ENCODE measurements at places on chromosomes 1 and 21. TPM values are rescaled to one million over a fixed set of nuclear protein-coding genes. Genes with fewer than 3 reads are reported as not detected.

GRCh38 chr21:35405981-35406380 is 356.9 kb upstream of the RUNX1 start:
- no peaks in the 10 kb centered on the region for H3K27me3 ChIP-seq
- no peak overlapping the region for H3K4me3 ChIP-seq
- H3K4me1 ChIP-seq = no peaks in the 10 kb centered on the region
- DNase-seq = no peak
- no peaks in the 10 kb centered on the region for H3K36me3 ChIP-seq

DNA sequence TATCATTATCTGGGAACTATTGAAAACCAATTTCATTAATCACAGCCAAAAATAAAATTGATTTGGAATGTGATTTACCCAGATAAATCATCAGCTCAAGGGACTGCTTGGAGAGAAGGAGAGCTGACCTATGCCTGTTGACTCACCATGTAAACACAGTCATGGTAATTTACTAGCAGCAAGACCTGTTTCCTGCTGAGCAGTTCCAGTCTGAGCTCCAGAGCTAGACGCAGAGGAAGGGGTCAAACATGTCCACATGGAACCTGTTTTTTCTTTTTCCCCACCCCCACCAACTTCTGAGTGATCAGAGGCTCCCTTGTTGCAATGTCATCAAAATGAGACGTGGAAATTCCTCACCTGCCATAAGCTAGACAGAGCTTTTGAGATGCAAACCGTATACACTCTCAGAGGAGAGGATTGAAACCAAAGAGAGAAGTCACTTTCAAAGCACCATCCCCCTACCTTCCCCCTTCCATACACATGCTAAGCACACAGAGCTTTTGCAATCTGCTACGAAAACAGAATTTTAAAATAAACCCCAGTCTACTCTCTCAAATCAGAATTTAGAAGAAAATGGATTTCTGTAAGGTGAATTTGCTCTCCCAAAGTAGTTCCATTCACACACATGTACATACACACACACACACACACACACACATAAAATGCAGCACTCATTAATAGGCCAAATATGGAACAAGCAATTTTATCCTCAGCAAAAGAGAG is 55.9 kb upstream of the PTGFRN start:
- no peak overlapping the region for H3K27ac ChIP-seq
- no peak for DNase-seq
- H3K4me1 ChIP-seq = peaks cover 18% of the 10 kb centered on the region
- no peak overlapping the region for H3K4me3 ChIP-seq
- H3K27me3 ChIP-seq = no peaks in the 10 kb centered on the region

DNA sequence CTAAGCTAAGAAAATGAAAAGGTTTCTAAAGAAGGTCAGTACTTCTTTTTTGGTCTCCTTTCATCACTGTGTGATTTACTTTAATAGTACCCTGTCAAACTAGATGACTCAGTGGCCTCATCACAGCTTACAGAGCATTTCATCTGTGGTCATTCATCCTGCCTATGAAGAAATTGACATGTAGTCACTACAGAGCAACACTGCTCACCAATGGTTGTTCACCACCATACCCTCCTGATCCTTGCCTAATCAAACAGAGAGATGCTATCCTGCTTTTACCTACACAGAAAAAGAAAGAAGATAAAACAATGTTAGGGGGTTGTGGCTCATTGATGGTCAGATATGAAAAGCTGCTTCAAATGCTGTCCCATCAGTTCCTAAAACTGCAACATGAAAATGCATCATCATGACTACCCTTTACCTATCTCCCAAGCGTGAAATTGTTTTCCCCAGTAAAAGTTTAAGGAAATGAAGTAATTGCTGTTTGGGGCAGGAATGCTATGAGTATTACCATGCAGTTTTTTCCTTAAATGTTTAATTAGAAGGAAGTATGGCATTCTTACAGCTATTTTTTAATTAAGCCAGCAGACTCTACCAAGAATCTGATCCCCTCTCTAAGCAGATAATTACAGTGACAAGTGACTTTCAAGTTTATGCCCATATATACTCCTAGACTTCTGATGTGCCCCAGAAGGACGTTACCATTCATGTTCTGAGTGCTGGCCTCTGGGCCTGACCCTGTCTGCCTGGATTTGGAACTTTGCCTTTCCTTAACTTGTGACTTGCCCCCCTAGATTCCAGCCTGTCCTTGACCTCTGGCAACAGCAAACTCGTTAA is 46.1 kb upstream of the FBXO28 start:
- no peak overlapping the region for H3K27ac ChIP-seq
- DNase-seq = no peak
- no peaks in the 10 kb centered on the region for H3K36me3 ChIP-seq
- H3K27me3 ChIP-seq = no peaks in the 10 kb centered on the region
- H3K4me3 ChIP-seq = no peak overlapping the region

- H3K27ac ChIP-seq = no peak overlapping the region
- no peaks in the 10 kb centered on the region for H3K36me3 ChIP-seq
- no peak for DNase-seq
- H3K27me3 ChIP-seq = no peaks in the 10 kb centered on the region
- H3K4me1 ChIP-seq = no peaks in the 10 kb centered on the region
These were observed 81.2 kb downstream of the SMYD3 start for GRCh38 chr1:246425895-246426294.

DNA sequence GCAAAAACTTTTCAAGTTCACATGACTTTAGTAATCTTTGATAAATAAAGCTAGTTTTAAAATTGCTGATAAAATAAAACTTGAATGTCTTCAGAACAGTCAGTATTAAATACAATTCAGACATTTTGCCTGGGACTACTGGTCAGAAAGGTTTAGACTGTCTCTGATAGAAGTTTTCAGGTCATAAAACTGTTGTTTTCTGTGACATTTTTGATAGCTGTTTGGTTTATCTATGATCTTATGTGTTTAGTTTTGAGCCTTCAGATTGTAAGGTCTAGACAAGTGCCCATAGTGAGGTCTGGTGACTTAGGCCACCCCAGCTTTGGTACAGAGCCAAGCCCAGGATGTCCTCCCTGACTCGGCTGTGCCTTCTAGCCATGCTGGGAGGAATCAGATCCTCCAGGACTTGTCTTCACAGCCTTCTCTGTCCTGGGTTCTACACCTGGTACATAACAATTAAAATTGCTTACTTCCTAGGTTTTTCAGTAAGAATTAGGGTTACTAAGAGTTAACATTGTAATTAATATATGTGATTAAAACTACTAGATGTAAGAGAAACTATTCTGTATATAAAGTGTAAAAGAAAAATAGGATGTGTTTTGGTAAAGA is 15.1 kb upstream of the DNAH14 start:
- DNase-seq = no peak
- H3K27me3 ChIP-seq = no peaks in the 10 kb centered on the region
- H3K27ac ChIP-seq = no peak overlapping the region
- no peaks in the 10 kb centered on the region for H3K36me3 ChIP-seq

- peaks cover 21% of the 10 kb centered on the region for H3K4me1 ChIP-seq
- peak; percentile 73 for DNase-seq
- H3K27me3 ChIP-seq = no peaks in the 10 kb centered on the region
These were observed 51.1 kb downstream of the SLC16A1 start for GRCh38 chr1:112904831-112905261.

DNA sequence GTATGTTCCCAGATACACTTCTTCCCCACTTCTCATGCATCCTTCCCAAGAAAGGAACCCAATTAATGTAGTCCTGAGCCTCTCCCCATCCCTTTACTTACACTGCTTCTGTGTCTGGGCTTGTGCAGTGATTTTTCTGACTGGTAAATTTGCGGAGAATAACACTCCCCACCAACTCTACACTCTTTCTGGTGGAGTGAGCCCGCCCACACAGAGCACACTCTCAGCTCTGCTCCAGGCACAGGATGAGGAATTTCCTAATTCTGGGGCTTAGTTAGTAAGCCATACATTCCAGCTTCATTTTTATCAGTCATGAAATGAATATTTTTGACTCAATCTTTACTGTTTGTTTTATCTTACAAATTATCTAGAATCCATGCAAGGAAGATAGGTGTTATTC is 38.6 kb downstream of the FMO4 start:
- H3K4me3 ChIP-seq = no peak overlapping the region
- no peaks in the 10 kb centered on the region for H3K27me3 ChIP-seq
- no peak for DNase-seq
- no peaks in the 10 kb centered on the region for H3K36me3 ChIP-seq
- no peaks in the 10 kb centered on the region for H3K4me1 ChIP-seq

Gene KRTAP7-1
- not detected for total RNA-seq

Gene LYPD8
- not detected for total RNA-seq

GRCh38 chr21:14358775-14359174 is 24.2 kb downstream of the HSPA13 start:
- no peak overlapping the region for H3K4me3 ChIP-seq
- no peaks in the 10 kb centered on the region for H3K4me1 ChIP-seq
- no peak overlapping the region for H3K27ac ChIP-seq

DNA sequence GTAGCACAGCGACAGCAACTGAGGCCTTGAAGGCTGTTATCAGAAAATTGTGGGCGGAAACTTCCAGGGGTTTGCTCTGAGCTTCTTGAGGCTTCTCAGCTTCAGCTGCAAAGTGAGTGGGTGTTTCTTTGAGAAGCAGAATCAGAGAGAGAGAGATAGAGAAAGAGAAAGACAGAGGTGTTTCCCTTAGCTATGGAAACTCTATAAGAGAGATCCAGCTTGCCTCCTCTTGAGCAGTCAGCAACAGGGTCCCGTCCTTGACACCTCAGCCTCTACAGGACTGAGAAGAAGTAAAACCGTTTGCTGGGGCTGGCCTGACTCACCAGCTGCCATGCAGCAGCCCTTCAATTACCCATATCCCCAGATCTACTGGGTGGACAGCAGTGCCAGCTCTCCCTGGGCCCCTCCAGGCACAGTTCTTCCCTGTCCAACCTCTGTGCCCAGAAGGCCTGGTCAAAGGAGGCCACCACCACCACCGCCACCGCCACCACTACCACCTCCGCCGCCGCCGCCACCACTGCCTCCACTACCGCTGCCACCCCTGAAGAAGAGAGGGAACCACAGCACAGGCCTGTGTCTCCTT is at the start of gene FASLG:
TSS of gene FASLG (plus strand) at position 233 of the 583 bp plus-strand sequence. CDS start at position 332, 99 bp downstream.
- no peaks in the 10 kb centered on the region for H3K27me3 ChIP-seq
- peak within 1 kb of the TSS; percentile 46 for H3K27ac ChIP-seq
- no peaks in the 10 kb centered on the region for H3K36me3 ChIP-seq
- H3K4me3 ChIP-seq = peak within 1 kb of the TSS; percentile 28
- H3K4me1 ChIP-seq = no peaks in the 10 kb centered on the region

DNA sequence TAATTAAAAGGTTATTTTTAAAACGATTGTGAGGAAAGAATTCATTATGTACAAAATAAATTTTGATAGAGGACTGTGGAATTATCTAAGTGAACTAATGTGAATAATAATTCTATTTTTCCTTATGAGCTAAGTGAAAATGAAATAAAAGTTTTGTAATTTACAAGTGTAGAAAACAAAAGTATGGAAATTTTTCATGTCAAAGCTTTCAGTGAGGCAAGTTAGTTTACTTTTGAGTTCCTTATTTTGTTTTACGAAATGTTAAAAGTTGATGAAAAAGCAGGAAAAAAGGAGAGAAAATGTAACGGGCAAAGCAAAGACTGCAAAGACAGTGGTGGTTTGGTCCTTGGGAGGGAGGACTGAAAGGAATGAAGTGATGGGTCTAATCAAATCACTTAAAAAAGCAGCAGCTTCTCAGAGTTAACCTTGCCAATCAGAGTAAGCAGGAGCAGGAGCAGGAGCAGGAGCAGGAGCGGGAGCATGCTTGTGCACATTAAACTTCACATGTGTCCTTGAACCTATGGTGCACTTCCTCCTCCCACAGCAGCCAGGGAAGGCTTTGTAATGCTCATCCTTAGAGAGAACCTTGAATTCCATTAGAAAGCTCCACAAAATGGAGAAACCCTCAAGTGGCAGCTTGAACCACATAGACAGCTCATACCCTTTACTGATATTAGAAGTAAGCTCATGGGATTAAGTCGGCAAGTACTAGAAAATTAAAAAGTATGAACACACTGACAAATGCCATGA is 133.4 kb downstream of the LHX4 start:
- no peak overlapping the region for H3K4me3 ChIP-seq
- no peak for DNase-seq

GRCh38 chr1:155989242-155990004 is 11.1 kb upstream of the ARHGEF2 start:
- H3K36me3 ChIP-seq = no peaks in the 10 kb centered on the region
- H3K27me3 ChIP-seq = no peaks in the 10 kb centered on the region
- peaks cover 37% of the 10 kb centered on the region for H3K4me1 ChIP-seq
- peak; percentile 82 for DNase-seq
- peak overlapping the region; percentile 14 for H3K27ac ChIP-seq

- no peaks in the 10 kb centered on the region for H3K27me3 ChIP-seq
- H3K4me1 ChIP-seq = no peaks in the 10 kb centered on the region
- H3K36me3 ChIP-seq = no peaks in the 10 kb centered on the region
- H3K4me3 ChIP-seq = no peak overlapping the region
- H3K27ac ChIP-seq = no peak overlapping the region
- no peak for DNase-seq
These were observed 381.9 kb upstream of the PBX1 start for GRCh38 chr1:164177118-164177517.

DNA sequence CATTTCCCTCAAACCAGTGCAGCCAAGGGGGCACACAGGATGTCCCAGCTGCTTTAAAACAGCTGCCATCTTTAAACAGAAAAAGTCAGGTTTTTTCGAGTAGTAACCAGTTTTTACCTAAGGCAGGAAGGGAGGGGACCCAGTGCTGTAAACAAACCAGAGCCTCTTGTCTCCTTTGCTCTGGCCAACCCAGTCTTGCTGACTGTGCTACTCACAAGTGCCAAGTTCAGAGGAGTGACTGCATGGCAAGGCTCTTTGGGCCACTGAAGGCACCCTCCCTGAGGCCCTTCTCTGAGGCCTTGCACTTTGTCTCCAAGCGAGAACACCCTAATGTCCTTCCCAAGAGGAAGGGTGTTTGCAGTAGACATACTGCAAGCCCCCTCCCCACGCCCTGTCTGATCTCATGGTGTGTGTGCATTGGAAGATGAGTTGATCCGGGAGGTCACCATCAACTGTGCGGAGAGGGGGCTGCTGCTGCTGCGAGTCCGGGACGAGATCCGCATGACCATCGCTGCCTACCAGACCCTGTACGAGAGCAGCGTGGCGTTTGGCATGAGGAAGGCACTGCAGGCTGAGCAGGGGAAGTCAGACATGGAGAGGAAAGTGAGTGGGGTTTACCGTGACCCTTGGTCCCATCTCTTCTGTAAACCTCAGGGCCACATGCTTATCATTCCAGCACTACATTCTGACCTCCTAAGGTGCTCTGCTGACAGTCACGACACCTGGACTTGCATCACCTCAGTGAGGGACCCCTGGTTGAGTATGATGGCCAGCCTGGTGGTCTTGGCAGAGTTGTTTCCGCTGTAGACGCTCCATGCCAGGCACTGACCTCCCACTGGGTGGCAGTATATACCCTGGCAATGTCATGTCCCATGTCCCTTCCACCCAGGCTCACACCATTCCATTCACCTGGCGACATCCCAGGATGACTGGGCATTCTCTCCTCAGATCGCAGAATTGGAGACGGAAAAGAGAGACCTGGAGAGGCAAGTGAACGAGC is 4.7 kb downstream of the DNALI1 start:
- no peak for DNase-seq
- H3K36me3 ChIP-seq = peaks cover 44% of the 10 kb centered on the region
- no peaks in the 10 kb centered on the region for H3K27me3 ChIP-seq
- peaks cover 12% of the 10 kb centered on the region for H3K4me1 ChIP-seq
- H3K27ac ChIP-seq = no peak overlapping the region

GRCh38 chr1:2629627-2630497 is 3.0 kb downstream of the MMEL1 start:
- H3K27ac ChIP-seq = no peak overlapping the region
- no peak for DNase-seq
- no peaks in the 10 kb centered on the region for H3K36me3 ChIP-seq
- no peaks in the 10 kb centered on the region for H3K4me1 ChIP-seq

Data from lower lobe of right lung (tissue), 2 donors.